GOT3 (cell line): ENCODE measurements at places on chromosomes 2 and 18.

GRCh38 chr2:128442053-128442751 lies 123.5 kb upstream of the HS6ST1 start:
- DNase-seq, result no peak

- no peak for DNase-seq
Measured at GRCh38 chr2:238685327-238685709, 162.6 kb upstream of the TWIST2 start.

- DNase-seq, result no peak
Measured at GRCh38 chr2:43238176-43238575, 11.8 kb upstream of the ZFP36L2 start.

- DNase-seq, result no peak
Measured at GRCh38 chr2:54557601-54558187, 101.6 kb downstream of the SPTBN1 start.

DNA sequence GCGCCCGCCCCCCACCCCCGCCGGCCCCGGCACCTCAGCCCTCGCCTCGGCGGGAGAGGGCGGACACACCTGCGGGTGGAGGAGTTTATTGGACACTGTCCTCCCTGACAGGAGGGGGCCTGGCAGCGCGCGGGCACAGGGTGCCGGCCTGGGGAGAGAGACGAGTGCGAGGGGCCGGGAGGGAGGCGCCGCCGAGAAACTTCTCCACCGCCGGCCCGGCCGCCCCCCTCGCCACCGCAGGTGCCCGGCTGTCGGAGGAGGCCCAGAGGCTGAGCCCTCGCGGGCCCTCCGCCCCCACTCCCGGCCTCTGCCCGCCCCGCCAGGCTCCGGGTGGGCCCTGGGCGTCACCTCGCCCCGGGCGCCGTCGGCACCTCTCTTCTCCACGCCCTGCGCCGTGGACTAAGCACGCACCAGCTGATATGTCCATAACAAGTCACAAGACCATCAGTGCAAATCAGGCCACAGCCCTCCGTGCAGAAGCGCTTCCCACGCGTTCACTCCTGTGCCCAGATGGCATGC lies 311.3 kb downstream of the CELF4 start:
- DNase-seq, result no peak

- no peak for DNase-seq
Measured at GRCh38 chr2:157839822-157840221, 36.3 kb downstream of the ACVR1 start.

- no peak for DNase-seq
Measured at GRCh38 chr2:133169274-133169912, 398.9 kb downstream of the NCKAP5 start.

DNA sequence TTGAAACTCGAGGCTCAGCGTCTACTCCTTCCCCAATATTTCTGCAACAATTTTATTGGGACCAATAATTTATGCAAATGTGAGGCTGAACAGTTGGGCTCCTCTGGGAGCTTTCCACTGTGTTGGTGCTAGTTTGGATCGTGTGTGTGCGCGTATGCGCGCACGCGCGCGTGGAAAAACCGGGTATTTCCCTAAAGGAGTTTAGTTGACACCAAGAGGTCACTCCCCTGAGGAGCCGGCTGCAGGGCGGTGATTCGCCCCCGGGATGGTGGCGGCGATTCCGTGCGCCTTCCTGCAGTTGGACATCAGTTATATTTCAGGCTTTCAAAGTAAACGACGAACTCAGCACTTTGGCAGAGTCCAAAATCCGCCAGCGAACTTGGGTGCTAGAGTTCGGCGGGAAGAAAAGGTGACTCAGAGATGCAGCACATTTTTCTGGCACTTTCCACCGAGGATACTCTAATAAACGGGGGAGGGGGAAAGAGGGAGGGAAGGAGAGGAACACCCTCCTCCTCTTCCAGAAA lies 186.5 kb upstream of the FANCL start:
- DNase-seq, result no peak

GRCh38 chr2:10493075-10493633 lies 45.0 kb upstream of the ODC1 start:
- DNase-seq, result no peak

DNA sequence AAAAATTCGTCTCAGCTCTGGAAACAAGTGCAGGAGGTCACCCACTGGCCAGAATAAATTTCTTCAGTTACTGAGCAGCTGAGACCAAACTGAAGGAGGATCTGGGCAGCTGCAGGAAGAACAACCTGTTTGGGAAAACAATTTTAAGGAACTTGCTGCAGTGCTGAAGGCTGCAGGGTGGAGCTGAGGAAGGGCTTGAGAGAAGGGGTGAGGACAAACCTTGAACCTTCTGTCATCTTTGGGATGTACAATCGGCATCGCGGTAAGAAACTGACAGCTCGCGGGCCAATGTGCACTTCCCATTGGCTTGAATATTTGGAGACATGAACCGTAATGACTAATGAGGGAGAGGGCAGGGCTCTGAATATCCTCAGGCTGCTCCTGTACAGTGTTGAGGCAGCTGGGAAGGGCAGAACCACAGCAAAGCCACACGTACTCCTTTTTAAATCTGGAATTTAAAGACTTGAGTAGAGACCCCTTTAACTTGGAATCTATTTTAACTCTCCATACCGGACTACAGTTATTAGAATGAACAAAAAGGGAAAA lies 90.3 kb downstream of the TACR1 start:
- no peak for DNase-seq

GRCh38 chr2:164824872-164825271 lies 16.8 kb downstream of the COBLL1 start:
- DNase-seq, result no peak

DNA sequence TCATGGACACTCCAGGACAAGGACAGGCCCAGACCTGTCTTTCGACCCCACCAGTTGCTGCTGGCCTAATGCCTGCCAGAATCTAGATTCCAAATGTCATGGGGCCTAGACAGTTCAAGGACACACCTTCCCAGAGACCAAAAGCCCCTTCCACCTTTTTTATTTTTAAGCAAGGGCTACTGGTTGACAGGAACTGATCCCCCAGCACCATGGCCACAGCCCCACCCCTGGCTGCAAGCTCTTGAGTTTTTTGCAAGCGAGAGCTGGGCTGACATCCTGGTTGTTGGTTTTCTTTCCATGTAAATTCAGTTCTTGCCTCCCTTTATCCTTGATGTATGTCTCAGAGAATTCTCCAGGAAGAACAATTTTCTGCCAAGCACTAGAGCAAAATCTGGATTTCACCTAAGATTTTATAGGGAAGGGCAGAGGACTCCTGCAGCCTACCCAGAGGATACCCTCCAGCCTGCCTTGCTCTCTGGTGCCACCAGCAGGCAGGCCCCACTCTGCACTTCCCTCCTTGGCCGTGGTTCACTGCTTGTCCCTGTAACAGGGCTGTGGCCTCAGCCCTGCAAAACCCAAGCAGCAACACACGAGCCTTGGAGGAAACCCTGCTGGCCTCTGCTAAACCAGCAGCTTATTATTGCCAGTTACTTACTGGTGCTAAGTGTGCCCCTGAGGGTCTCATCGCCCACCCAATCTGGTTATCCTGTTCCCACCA lies 97.7 kb downstream of the TWIST2 start:
- DNase-seq, result no peak

- DNase-seq, result no peak
Measured at GRCh38 chr2:111030260-111030891, 90.3 kb upstream of the BCL2L11 start.

GRCh38 chr2:195498176-195498575 lies 158.8 kb upstream of the SLC39A10 start:
- no peak for DNase-seq

DNA sequence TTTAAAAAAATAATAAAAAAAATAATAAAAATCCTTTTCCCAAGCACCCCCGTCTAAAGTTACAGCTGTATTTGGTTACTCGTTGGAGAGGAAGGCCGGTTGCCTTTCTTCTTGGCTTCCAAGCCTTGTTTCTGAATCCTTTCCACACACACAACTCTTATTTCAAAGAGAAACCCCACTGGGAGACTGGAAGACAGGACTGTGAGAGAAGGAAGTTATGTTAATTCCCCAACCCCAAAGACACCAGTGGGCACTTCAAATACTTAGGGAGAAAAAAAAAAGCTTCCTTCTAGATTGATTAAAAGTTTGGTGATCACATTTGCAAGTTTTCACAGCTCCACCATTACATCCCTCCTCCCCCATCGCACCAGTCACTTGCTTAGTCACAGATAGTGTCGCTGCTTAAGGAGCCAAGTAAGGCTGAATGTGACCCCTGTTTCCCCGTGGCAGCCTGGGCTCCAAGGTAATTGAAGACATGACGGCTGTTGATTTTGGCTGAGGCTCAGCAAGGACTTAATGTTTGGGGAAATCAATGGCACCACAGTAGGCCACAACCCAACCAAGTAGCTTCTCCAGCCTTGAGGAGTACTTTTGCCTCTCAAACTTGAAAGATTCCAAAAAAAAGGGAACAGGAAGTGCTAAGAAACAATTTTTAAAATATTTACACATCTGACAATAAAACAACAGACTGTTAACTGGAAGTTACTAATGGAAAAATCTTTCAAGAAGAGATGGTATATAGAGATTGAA lies 40.8 kb upstream of the FRZB start:
- no peak for DNase-seq

GRCh38 chr2:16014041-16014787 lies 73.9 kb downstream of the MYCN start:
- no peak for DNase-seq

DNA sequence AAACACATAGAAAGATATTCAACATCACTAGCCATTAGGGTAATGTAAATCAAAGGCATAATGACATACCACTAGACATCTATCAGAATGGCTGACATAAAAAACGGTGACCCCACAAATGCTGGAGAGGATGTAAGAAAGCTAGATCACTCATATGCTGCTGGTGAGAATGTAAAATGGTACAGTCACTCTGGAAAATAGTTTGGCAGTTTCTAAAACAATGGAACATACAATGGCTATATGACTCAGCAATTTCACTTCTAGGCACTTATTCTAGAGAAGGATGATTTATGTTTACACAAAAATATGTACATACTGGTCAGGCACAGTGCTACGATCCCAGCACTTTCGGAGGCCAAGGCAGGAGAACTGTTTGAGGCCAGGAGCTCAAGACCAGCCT lies 87.3 kb downstream of the COLEC12 start:
- no peak for DNase-seq

GRCh38 chr18:78144669-78145068 lies 834.9 kb upstream of the SALL3 start:
- no peak for DNase-seq

GRCh38 chr2:88320076-88320773 lies 132.3 kb downstream of the FOXI3 start:
- DNase-seq, result no peak

DNA sequence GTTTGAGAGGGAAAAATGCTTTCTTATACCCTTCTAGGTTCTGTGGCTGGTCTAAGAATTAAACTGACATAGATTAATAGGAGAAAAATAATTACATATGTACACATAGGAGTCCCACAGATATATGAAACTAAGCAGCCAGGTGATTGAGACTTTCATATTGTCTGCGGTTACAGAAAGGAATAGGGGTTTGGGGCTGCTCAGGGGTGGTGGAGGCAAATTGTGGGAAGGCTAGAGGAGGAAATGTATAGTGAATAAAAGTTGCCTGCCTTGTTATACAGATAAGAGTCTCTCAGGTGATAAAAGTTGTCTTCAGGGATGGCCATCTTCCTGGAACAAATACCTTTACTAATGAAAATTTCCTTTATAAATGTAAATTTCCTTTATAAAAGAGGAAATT lies 28.6 kb downstream of the MDH1 start:
- DNase-seq, result no peak

DNA sequence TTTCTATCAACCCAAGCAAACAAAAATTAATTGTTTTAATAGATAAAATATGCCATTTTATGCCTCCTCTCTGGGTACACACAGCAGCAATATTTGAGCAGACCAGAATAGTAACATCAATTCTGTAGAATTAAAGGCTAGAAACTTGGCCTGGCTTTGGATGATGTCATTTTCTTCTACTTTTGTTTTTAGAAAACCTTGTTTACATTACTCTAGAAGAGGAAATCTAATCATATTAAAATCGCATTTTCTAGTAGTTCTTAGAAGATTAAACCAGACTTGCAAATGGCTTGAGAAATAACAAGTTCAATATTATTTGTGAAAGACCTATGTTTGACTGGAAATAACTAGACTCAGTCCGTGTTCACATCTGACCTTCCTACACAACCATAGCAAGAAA lies 102.3 kb upstream of the RFX8 start:
- DNase-seq, result no peak

DNA sequence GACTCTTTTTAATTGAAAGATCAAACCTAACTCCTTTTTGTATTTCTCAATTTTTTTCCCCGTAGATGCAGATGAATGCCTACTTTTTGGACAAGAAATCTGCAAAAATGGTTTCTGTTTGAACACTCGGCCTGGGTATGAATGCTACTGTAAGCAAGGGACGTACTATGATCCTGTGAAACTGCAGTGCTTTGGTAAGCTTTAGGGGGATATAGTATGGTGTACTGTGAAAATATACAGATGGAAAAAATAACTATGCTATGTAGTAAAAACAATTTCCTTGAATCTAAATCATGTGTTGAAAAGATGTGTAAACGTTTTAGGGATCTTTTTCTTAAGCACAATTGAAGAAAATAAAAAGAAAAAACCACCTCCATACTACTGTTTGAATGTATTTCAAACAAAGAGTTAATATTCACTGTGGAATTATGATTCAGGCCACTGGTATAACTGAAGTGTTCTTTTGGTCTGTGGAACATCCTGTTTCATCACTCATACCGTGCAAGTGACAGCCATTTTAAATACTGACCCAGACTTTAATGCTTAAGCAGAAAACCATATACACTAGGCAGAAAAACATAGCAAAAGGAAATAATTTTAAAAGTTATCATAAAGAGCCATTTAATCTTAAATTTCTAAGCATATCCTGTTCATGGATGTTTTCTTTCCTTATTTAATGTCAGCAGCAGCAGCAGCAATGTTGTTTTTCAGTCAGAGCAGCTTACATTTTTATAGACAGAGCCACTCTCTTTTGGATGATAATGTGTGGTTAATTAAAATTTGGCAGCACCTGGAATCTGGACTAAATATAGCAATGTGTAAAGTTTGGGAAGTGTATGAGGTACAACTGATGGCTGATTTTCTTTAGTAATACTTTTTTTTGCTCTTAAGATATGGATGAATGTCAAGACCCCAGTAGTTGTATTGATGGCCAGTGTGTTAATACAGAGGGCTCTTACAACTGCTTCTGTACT lies 112.8 kb upstream of the RASGRP3 start:
- DNase-seq, result no peak

DNA sequence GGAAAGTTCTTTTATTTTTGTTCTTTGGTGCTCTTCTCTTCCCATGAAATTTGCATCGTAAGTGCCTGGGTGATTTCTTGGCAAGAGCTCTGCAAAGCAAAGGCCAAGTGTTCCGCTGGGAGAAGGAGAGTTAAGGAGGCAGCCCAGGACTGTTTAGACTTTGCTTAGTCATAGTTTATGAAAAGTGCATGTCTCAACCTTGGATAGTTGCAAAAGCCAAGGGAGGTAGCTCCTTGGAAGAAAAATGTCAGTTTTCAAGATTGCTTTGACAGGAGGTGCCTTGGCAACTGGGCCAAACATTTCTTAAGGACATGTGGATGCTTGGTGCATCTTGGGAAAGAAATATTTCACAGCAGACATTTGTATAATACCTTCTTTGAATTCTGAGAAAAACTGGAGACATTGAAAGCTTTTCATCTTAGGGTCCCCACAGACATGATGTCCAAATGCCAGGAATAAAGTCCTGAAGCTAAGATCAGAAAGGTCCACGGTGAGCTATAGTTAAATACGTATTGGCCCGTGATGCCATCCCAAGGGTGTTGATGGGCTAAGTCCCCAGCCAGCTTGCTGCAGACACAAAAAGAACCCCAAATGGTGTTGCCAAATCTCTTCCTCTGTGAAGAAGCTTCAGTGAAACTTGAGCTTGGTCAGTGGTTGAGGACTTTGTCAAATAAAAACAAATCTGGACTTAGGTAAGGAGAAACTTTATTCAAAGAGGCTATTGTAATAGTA lies 96.3 kb upstream of the THUMPD2 start:
- peak; percentile 28 for DNase-seq

GRCh38 chr2:171297956-171298355 lies 135.8 kb downstream of the METTL8 start:
- no peak for DNase-seq
